NCI-H1417 treated with DMSO at 0.1 percent for 48 hours (cell line): ENCODE measurements at places on chromosomes 7 and 10.

- no peak for DNase-seq
Measured at GRCh38 chr7:99459087-99459486, 6.9 kb downstream of the ATP5MF start.

GRCh38 chr10:50533296-50533695 lies 90.5 kb downstream of the SGMS1 start:
- no peak for DNase-seq

DNA sequence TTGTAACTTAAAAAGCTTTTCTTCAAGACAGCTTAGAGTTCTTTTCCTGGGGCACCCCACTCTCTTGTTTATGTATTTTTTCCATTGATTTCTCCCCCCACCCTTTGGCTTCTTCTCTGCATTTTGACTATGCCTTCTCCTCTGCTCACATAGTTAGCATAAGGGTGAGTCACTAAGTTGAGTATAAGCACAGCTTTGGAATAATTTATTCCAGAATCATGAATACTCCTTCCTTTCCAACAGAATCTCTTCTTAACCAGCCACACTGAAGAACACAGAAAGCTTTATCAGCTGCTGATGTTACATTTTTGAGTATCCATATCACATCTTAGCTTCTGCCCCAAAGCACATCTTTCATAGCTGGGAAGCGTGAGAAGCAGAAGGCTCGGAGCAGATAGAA lies 449.5 kb upstream of the MKI67 start:
- DNase-seq = no peak

- DNase-seq = no peak
Measured at GRCh38 chr10:63760708-63761047, 239.5 kb downstream of the REEP3 start.

- DNase-seq = no peak
Measured at GRCh38 chr10:89295597-89295996, 6.2 kb upstream of the IFIT2 start.

- no peak for DNase-seq
Measured at GRCh38 chr7:24980534-24981170, 674 bp upstream of the OSBPL3 start.
